ENCODE measurements at places on chromosomes 7 and 10.
A peak's percentile ranks its signal among the peaks of the same experiment; 100 is the strongest.

- no peak for DNase-seq
Measured at GRCh38 chr7:133535308-133535707, 282.4 kb downstream of the EXOC4 start.

DNA sequence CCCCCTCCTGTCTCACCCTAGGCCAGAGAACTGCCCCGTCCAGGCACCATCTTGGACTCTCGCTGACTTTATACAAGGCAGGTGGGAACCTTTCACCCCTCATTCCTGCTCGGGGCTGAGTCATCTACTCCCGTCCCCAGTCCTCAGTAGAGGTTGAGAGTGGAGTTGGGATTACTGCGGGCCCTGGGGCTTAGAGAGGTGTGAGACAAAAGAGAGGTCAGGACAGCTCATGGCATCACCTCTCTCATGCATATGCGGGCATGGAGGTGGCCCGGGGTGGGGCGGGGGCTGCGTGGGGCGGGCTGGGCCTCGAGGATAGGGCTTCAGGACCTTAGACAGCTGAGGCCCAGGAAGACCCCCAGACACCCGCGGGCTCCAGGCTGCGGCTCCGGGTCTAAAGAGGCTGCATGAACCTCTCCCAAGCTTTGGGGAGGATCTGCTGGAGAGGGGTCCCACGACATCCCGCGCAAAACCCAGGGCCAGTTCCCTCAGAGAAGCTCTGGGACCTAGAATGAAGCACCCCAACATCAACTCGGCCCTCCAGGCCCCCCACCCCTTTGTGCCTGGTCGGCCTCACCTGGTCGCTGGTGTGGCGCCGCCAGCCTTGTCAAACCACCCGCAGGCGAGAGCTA, 317 bp downstream of the PDZD7 start:
- DNase-seq = no peak

- no peak for DNase-seq
Measured at GRCh38 chr10:123995082-123995460, 98.3 kb downstream of the CHST15 start.

- no peak for DNase-seq
Measured at GRCh38 chr7:142827951-142828500, 26.9 kb upstream of the EPHB6 start.

DNA sequence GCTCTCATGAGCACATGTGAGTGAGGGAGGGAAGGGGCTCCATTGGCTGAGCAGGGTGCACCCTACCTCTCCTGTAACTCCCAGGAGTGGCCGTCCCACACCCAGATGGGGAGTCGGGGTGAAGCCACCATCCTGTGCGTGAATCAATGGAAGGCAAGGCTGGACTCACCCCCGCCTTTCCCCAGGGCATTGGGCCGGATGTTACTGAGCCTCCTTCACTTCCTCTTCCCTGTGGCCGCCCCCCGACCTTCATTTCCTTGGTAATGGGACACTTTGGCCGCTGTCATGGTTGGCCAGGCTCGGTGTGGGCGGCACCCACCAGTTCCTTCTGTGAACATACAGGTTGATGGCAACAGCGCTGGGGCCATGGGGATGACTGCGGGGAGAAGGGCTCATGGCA, 209.0 kb downstream of the MGMT start:
- DNase-seq = no peak

DNA sequence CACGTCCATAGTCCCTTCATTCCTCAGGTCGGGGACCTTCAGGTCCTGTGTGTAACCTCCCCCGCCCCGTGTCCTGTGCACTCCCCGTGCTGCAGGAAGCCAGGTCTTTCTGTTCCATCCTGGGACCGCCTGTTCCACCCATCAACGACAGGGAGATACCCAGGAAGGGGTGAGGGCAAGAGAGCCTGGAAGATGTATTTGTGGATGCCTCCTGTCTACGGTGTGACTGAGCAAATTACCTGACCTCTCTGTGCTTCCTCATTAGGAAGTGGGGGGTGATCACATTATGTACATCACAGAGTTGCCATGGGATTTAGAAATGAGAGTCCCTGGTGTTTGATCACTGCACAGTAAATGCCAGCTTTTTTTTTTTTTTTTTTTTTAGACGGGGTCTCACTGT, 46.3 kb downstream of the GRID2IP start:
- DNase-seq = no peak

GRCh38 chr10:59109826-59110225, 66.6 kb upstream of the PHYHIPL start:
- peak; percentile 45 for DNase-seq

- DNase-seq = peak; percentile 50
Measured at GRCh38 chr7:29563590-29564495, at the start of gene PRR15. Gene PRR15 (plus strand): TSS chr7:29563835. CDS start chr7:29566330, 2,495 bp downstream.

DNA sequence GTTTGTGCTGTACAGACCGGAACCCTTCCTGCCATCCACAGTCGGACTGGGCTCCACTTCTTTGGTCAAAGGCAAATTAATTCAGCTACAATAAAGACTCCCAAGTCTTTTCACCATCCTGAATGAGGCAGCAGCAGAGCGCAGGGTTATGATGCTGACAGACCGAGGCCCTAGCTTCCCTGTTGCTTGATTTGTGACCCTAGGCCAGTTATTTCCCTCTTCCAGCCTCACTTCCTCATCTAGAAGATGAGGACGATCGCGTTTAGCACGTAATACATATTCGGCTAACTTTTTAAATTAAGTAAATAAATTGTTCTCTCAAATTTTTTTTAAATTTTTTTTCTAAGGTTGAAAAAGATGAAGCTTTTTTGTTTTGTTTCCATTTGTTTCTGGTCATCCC, 18.1 kb downstream of the ADRB1 start:
- no peak for DNase-seq

- DNase-seq = no peak
Measured at GRCh38 chr7:74441801-74442200, 11.9 kb upstream of the GTF2IRD1 start.

DNA sequence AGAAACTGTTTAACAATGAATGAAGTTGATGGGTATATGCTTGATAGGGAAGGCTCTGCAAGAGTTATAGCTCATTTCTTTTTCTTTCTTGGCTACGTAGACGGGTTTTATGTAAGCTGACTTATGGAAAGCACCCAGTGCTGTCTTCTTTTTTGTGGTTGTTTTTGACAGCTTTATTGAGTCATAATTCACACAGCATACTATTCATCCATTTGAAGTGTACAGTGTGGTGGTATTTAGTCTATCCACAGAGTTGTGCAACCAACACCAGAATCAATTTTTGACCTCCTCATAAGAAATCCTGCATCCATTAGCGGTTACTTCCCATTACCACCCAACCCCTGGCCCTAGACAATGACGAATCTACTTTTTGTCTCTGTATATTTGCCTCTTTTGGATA, 240.6 kb upstream of the KIAA1217 start:
- no peak for DNase-seq

DNA sequence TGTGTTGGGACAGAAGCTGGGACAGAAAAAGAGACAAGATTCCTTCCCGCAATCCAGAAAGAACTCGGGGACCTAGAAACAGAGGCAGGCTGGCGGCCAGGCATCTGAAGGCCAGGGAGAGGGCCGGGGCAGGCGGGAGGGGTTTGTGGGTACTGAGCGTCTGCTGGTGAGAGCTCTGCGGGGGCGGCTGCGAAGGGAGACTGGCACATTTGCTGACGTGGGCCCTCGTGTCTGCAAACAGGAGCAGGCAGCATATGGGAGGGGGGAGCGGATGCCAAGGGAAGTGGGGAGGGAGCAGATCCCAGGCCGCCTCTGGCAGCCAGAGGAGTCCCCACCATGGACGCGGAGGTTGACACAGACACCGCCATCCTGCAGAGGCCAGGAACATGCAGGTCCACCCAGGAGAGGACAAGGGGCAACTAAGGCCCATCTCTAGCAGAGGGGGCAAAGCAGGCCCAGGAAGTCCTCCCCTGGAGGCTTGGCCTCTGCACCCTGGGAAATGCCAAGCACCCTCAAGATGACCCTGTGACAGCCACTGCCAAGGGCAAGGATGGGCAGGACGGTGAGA, 32.2 kb downstream of the KCNH2 start:
- peak; percentile 60 for DNase-seq

DNA sequence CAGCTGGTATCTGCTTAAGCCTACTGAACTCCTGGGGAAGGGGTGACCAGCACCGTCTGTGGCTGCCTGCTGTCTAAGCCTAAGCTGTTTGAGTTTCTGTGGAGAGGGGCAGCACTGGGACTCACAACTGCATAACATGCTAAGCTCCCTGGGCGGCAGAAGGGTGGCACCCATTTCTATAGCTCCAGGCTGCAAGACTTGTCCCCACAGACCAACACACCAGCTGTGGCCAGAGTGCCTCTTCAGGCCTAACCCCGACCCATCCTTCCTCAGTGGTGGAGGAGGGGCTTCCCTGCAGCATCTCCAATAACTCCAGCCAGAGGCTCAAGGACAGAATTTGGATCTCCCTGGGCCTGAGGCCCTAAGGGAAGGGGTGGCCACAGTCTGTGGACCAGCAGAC, 464.1 kb downstream of the SEMA3D start:
- no peak for DNase-seq

DNA sequence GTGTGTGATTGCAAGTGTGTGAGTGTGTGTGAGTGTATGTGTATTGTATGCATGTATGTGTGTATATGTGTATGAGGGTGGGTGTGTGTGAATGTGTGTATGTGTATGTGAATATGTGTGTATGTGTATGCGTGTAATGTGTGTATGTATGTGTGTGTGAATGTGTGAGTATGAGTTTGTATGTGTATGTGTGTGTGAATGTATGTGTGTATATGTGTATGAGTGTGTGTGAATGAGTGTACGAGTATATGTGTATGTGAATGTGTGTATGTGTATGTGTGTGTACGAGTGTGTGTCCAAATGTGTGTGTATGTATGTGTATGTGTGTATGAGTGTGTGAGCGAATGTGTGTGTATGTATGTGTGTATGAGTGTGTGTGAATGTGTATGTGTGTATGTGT, 8.2 kb upstream of the GALNTL5 start:
- no peak for DNase-seq

- DNase-seq = peak; percentile 34
Measured at GRCh38 chr10:84333864-84334451, 5.6 kb downstream of the CCSER2 start.

- DNase-seq = no peak
Measured at GRCh38 chr10:104317269-104317710, 21.0 kb downstream of the ITPRIP start.

GRCh38 chr7:26910221-26910620, 45.8 kb upstream of the SKAP2 start:
- peak; percentile 23 for DNase-seq

GRCh38 chr10:52526251-52526823, 212.3 kb downstream of the DKK1 start:
- peak; percentile 12 for DNase-seq

GRCh38 chr7:33554576-33554975, 350.8 kb upstream of the BMPER start:
- no peak for DNase-seq

- DNase-seq = peak; percentile 22
Measured at GRCh38 chr7:538764-539685, 19.4 kb upstream of the PDGFA start.

DNA sequence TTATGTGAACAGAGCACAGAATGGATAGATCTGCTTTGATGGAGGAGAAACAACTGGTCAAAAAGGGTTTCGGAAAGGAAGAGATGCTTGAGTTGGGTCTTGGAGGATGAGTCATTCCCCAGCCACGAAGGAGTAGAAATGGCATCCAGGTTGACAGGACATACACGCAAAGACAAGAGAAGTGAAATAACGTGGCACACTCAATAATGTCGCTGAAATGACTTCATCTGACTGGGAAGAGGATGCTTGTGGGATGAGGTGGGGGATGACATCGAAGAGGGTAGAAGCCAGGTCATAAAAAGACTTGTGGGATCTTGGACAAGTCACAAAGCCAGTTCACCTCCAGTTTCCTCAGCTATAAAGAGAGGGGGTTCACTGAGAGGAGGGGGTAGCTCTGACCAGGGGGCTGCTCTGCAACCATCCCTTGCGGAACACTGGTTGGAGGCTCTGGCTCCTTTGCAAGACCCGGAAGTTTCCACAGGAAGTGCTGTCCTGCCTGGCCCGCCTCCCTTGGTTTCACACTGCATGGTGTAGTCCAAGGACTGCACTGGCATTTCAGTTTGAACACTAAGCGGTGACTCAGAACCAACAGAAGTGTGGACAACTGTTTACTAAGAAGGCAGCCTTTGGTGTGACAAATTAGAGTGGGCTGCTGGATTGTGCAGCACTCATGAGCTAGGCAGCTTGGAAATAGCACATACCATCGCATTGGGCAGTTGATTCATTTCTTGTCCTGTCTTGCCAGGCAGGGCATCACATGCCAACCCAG, 189.9 kb upstream of the ADO start:
- peak; percentile 59 for DNase-seq

DNA sequence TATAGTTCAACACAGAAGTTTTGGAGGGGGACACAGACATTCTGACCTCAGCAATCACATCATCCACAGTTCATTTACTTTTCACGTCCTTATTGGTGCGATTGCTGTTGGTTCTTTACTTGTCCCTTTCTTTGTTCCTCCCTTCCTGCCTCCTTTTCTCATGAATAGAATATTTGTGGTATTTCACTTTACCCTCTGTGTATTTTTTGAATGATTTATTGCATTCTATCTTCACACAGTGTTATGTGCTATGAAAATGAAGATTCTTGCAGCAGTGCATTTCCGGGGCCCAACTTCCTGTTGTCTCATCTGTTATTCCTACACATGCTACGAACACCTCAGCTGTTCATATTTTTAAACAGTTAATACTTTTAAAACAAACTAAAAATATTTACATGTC, 179.6 kb downstream of the ZMYND11 start:
- peak; percentile 7 for DNase-seq

GRCh38 chr7:116024826-116025809, 5.4 kb downstream of the TFEC start:
- peak; percentile 8 for DNase-seq

- peak; percentile 13 for DNase-seq
Measured at GRCh38 chr10:123381224-123381623, 227.0 kb downstream of the BUB3 start.

- DNase-seq = no peak
Measured at GRCh38 chr7:121307021-121307574, 21.7 kb upstream of the WNT16 start.

DNA sequence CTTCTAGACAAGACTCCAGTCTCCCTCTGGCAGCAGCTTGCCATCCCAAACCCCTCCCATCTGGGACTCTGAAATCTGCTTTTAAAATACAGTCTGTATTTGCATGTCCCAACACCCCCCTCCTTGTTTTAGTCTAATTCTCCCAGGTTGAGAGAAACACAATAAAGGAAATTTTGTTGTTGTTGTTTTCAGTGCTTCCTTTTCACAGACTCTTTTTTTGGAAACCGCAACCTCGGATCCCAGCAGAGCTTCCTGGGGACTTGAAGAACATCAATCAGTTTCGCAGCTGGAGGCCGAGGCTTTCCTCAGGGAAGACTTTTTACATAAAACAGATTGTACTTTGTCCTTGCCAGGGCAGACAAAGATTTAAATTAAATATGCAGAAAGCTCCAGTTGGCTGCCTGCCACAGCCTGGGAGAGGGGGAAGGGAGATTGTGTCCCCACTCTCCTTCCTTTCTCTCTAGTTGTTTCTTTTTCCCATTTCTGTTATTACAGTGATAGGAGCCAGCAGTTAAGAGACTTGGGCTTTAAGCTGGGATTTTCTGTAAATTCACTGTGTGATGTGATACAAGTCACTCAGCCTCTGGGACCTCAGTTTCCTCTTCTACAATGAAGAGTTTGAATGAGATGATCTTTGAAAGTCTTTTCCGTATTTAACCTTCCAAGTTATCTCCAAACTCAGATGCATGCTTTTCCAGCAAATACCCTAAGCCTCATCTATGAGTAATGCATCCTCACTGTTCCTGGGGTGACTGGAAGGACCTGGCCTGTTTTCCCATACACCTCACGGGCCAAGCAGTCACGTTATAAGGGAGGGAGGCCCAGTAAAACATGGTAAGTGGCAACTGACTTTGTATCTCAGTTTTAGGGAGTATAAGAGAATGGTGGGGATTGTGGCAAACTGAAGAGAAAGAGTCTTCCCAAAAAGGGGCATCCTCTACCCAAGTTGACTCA, 192.3 kb downstream of the REEP3 start:
- peak; percentile 88 for DNase-seq

GRCh38 chr7:156612930-156613329, 27.6 kb upstream of the RNF32 start:
- DNase-seq = no peak

Measured in astrocyte of the hippocampus (primary cell).